ENCODE measurements at places on chromosomes 16 and 17.

- no peak for DNase-seq
Measured at GRCh38 chr16:58259995-58260394, 34.8 kb downstream of the PRSS54 start.

DNA sequence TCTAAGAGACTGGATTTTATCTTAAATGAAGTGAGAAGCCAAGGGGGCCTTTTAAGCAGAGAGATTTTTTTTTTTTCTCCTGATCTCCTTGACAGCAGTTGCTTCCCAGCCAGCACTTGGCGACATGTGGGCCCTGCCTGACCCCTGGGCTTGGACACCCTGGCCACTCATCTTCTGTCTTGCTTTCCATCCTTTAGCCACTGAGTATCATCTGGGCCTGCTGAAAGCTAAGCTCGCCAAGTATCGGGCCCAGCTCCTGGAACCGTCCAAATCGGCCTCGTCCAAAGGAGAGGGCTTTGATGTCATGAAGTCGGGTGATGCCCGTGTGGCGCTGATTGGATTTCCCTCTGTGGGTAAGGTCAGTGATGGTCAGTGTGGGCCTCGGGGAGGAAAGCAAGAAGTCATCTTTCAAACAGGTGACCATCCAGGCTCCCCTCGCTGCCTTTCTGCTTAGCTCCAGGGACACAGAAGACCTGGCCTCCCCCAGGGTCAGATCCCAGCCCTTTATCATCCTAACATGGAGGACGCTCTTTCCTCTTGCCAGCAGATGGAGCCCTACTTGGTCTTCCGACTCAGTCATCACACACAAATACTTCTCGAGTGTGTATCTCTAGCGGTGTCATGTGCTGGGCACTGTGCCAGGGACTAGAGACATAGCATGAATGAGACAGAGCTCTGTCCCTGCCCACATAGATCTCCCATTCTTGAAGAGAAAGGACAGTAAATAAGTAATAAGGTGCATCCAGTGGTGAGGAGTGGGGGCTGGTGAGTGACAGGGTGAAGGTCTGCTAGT, 6.1 kb downstream of the DRG2 start:
- DNase-seq, result no peak

GRCh38 chr17:41308918-41309359, at the start of gene KRTAP16-1:
Gene KRTAP16-1, minus strand, starts transcription at chr17:41309309. Its CDS starts 56 bp downstream, at chr17:41309253.
- DNase-seq, result no peak

- DNase-seq, result no peak
Measured at GRCh38 chr17:11221196-11221595, 19.8 kb upstream of the SHISA6 start.

DNA sequence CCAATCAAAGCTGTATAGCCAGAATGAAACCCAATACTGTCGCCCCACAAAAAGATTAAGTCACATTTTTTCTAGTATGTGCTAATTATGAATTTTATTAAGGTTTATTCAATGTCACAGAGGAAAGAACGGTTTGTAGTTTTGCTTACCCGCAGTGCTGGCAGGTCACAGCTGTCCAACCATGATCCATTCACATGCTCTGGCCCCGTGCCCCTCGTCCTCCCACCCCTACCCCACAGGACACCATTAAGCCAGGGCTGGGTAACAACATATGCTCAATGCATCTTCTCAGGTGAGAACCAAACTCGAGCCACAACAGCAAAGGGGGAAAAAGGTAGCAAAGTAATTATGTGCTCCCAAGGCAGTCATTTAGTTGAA, 589 bp upstream of the FBF1 start:
- no peak for DNase-seq

GRCh38 chr17:68783861-68784260, 171.3 kb downstream of the ABCA8 start:
- no peak for DNase-seq

- DNase-seq, result no peak
Measured at GRCh38 chr17:11028349-11028748, 190.5 kb upstream of the PIRT start.

GRCh38 chr17:51676691-51677487, 416.5 kb downstream of the UTP18 start:
- DNase-seq, result no peak

GRCh38 chr17:4072487-4073157, 70.2 kb downstream of the ZZEF1 start:
- no peak for DNase-seq

DNA sequence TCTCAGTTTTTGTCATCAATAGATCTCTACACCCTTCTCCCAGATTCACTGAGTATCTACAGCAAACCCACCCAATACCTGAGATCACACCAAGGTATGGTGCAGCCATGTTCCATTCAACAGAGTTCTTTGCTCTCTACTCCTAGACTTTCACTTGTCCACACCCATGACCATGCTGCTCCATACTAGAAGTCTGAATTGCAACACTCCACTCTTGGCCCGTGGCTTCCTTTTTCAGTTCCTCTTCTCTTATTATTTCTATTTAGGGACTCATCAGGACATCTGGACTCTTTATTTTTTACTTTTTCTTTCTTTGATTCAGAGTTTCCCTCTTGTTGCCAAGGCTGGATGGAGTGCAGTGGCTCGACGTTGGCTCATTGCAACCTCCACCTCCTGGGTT, 37.1 kb downstream of the YWHAE start:
- no peak for DNase-seq

GRCh38 chr17:61084260-61084659, 315.4 kb upstream of the TBX2 start:
- DNase-seq, result no peak

GRCh38 chr16:83143788-83144187, 517.0 kb downstream of the CDH13 start:
- DNase-seq, result no peak
